AML-193 (cell line): ENCODE measurements at places on chromosomes 12 and 14.

DNA sequence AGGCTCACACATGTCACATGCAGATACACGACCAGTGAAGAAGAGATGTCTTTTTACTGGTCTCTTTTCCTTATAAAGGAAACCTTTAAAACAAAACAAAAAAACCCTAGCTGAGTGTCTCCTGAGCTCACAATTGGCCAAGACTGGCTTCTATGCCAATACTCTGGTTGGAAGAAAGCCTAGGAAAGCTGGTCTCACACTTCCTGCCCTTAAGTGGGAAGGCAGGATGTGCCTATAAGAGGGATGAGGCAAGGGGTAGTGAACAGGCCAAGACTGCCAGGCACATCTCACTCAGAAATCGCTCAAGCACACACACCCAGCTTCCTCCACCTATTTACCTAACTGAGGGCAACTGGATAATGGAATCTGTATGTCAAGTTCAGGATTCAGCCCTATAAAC, 50.0 kb downstream of the SOCS2 start:
- no peak for DNase-seq

- no peak for DNase-seq
These were observed 211.0 kb downstream of the RBM19 start for GRCh38 chr12:113755098-113755497.

- DNase-seq = no peak
These were observed 38.2 kb upstream of the CRADD start for GRCh38 chr12:93638954-93639353.

DNA sequence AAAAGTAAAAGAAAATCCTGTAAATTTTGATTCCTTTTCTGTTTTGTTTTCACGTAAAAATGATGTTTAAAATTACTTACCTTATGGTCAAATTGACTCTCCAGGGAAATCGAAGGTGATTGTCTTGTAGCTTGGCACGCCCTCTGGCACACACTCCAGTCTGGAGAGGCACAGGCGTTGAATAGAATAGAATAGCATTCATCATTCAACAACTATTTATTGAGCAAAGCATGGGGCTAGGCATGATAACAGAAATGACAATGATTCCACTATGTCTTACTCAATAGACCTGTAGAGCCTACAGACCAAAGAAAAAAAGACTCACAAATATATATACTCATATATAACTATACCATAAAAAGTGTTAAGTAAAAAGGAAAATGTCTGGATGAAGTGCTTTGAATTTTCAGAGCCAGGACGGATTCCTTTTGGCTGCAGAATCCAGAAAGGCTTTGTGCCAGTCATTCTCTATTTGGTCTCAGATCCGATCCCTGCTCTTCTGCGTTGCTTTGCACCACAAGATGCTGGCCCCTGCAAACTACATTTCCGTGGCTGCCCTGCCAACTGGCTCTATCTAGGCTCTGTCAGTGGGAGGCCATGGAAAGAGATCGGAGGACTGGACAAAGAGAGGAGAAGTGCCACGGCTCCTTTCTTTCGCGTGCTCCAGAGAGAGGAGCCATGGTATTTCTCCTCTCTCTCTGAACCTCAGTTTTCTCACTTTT, 231.8 kb downstream of the CRADD start:
- no peak for DNase-seq

DNA sequence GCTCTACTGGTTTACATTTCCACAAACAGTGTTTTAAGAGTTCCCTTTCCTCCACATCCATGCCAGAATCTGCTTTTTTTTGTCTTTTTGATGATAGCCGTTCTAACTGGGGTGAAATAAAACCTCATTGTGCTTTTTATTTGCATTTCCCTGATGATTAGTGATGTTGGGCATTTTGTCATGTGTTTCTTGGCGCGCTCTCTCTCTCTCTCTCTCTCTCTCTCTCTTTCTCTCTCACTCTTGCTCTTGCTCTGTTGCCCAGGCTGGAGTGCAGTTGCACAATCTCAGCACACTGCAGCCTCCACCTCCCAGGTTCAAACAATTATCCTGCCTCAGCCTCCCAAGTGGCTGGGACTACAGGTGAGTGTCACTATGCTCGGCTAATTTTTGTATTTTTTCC, 9.6 kb upstream of the MIS18BP1 start:
- no peak for DNase-seq

GRCh38 chr14:101551729-101552595, 9.3 kb upstream of the DIO3 start:
- DNase-seq = no peak

- no peak for DNase-seq
These were observed 2.0 kb downstream of the BHLHE41 start for GRCh38 chr12:26122681-26123481.

DNA sequence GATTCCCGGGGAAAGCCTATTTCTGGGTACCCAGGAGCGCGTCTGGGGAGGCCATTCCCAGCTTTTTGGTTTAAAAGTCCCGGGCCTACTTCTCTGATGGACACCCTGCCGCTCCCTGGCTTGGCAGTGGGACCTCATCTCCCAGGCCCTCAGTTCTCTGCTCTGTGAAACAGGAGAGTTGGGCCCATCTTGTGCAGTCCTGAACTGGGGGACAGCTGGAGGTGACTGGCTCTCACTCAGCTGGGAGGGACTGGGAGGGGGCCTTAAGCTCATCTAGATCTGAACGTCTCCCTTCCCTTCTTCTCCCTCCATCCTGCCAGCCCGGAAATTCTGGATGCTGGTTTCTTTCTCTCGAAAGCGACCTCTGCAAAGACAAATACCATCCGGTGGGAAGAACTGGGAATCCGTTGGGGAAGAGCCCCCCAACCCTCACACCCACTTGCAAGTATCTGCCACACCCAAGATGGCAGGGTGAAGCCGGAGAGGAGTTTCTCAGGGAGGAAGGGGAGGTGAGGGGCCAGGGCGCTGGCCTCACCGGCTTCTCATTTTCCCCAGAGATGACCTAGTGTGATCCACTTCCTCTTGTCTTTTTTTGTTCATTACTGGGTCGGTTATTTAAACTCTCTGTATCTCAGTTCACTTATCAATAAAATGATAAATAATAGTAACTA, 1.4 kb downstream of the RIN3 start:
- DNase-seq = no peak

DNA sequence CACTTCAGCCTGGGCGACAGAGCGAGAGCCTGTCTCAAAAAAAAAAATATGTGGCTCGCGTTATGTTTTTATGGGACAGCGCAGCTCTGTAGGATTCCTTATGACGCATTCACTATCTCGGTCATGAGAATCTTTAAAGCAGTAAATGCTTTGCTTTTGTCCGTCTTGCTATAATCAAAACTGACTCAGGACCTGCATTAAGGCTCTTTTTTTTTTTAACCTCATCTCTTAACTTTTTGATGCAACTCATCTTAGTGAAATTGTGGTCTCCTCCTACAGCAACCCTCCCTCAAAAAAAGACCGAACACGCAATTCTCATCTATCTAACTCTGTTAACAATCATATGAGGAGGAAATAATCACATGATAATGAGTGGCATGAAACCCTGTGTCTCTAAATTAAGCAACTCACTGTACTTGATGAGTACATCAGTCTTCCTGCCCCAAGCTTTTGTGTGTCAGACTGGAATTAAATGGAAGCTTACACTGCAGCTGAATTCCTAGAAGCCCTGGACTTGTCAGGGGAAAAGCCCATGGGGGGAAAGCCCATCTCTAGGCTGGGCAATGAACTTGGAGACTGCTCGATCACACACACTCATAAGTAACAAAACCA, 4.3 kb downstream of the P2RX4 start:
- peak; percentile 70 for DNase-seq

- DNase-seq = no peak
These were observed 146.7 kb downstream of the DYRK2 start for GRCh38 chr12:67795236-67795635.

GRCh38 chr14:100440207-100440631, 117.1 kb downstream of the SLC25A47 start:
- DNase-seq = no peak

DNA sequence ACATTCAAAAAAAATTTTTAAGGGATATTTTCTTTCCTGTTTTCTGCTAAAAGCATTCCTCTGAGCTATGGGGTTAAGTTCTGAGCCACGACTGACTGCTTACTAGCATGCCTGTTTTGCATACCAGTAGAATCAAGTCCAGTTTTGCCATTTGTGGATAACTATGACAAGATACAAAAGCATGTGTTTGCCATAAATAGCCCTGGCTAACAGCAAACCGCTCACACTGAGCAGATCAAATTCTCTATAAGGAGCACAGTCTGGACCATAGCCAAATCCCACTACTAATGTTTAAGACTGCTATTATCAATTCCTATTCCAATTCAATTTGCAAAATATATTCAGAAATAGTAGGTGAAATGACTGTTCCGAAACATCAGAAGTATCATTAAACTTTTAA, 3.2 kb downstream of the CFL2 start:
- no peak for DNase-seq

- no peak for DNase-seq
These were observed 41.6 kb downstream of the EXOC5 start for GRCh38 chr14:57227083-57227482.

DNA sequence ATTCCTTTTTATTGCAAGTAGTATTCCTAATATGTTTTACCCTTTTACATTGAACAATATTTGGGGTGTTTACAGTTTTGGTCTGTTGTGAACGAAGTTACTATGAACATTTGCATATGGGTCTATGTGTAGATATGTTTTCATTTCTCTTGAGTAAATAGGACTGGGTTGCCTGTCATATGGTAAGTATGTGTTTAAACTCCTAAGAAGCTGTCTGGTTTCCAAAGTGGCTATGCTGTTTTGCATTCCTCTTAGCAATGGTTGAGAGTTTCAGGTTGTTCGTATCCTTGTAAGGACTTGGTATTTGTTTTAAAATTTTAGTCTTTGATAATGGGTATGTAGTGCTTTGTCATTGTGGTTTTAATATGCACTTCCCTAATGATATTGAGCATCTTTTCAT, 6.3 kb downstream of the METAP2 start:
- no peak for DNase-seq

DNA sequence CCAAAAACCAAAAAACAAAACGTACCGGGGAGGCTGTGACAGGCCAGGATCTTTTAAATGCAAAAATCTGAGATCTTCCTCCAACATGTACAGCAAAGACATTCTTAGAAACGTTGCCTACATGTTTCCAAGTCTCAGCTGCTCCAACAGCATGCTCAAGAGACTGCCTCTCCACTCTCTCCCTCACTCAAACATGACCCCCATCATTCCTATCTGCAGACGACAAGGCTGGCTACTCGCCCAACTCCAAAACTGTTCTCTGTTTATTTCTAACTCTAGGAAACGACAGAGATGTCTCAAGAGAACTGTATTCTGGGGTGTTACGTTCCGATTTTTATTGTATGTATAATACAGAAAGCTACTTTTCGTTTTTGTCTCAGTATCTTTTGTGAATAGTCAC, 57.5 kb upstream of the TMCC3 start:
- DNase-seq = no peak

DNA sequence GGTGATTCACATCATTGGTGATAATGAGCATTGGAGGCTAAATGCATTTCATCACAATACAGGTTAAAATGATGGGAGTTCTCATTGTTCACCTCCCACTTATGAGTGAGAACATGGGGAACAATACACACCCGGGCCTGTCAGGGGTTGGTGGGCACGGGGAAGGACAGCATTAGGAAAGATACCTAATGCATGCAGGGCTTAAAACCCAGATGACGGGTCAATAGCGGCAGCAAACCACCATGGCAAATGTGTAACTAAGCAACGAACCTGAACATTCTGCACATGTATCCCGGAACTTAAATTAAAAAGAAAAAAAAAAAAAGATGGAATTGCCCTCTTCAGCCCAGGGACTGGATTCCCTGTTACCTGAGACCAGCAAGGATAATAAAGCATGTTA, 2.3 kb upstream of the LUM start:
- DNase-seq = no peak

GRCh38 chr14:59961518-59962062, 41.6 kb downstream of the LRRC9 start:
- no peak for DNase-seq

GRCh38 chr12:12561371-12562015, 1.2 kb downstream of the DUSP16 start:
- no peak for DNase-seq

DNA sequence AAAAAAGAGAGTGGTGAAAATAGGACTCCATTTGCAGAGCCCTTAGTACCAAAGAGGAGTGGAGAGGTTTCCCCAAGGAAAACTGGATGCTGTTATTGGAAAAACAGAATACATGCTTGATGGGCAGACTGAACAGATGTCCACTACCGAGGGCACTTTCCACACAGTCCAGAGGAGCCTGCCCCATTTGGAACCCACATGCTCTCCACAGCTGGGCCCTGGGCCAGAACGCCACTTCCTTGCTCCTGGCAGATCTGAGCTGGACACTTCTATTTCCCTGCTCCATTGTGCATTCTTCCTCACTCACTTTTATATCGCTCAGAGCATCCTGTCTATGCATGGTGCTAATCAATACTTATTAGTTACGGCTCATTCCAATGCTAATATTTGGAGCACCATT, 249.9 kb downstream of the SLC15A4 start:
- no peak for DNase-seq

DNA sequence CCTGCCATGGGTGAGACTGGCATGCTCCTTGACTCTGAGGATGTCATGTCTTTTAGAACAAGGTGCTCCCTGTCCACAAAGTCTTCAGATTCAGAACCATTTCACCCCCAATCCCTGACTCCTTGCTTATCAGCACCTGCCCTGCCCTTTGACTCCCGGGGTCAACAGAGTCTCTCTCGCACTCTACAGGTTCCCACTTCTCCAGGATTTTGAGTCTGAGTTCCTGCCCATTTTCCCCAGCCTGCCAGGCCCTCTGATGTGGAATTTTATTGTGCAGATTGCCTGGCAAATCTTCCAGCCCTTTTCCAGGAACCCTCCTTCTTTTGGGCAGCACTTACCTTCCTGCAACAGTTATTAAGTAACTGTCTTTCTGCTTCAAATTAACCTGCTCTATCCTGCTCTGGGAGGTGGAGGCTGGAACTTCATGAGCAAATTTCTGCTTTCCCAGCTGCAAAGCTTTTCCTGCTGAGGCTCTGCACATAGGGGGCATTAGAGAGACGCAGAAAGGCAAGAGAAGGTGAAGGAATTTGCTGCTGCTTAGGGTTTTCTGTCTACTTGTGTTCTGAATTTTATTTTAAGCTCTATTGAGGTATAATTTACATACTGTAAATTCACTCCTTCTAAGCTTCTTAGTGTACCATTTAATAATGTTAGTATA, 259.1 kb downstream of the PCNX1 start:
- DNase-seq = peak; percentile 38

DNA sequence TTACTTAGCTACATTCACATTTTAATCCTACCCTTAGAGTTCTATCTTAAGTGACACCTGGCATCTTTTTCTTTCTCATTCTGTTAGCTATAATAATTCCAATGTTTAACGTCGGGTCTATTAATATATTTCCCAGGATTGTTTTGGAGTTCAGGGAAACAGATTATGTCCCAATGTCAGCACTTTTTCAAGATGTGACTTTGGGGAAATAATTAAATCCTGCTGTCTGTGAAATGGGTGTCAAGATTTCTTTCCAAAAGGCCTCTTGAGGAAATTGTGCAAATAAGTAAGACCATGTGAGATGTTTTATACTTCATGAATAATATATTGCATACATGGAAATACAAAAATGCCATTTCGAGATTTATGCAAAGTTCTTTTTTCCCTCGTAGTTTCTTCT, 887.6 kb upstream of the SEL1L start:
- no peak for DNase-seq
